ENCODE measurements at places on chromosomes 13 and 19. TPM values are rescaled to one million over a fixed set of nuclear protein-coding genes. Genes with fewer than 3 reads are reported as not detected.
A peak's percentile ranks its signal among the peaks of the same experiment; 100 is the strongest.

The MED29 gene
- 16.2 TPM for total RNA-seq

DNA sequence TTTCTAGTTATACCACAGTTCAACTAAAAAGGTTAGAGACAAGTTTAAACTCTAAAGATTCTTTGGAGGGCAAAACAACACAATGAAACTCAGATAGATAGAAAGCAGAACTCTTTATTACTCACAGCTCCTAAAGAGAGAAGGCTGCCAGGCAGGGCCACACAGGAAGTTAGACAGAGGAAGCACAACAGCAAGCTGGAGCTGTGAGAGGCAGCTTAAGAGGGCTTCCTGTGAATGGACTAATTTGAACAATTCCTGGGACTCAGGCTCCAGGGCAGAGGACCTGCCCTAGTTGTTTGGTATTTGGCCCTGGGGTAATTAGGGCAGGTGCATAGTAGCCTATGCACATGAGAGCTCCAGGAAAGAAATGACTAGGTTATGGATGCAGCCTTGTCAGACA, 803.6 kb downstream of the DIAPH3 start:
- DNase-seq: no peak

- peak; percentile 43 for DNase-seq
Measured at GRCh38 chr19:45558399-45558878, 26.2 kb downstream of the OPA3 start.

The ZNF433 gene
- total RNA-seq: 4.9 TPM

DNA sequence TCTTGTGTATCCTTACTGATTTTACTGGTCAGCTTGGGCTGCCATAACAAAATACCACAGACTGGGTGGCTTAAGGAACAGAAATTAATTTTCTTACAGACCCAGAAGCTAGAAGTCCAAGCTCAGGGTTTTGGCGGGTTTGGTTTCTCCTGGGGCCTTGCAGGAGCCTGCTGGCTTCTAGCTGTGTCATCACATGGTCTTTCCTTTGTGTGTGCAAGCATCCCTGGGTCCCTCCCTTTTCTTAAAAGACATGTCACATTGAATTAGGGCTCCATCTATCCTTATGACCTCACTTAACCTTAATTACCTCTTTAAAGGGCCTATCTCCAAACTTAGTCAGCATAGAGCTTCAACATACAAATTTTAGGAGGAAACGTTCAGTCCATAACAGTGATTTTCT, 23.4 kb downstream of the UBAC2 start:
- DNase-seq: no peak

- no peak for DNase-seq
Measured at GRCh38 chr13:29664591-29664990, 69.1 kb upstream of the SLC7A1 start.

The IGFL1 gene
- total RNA-seq: not detected

DNA sequence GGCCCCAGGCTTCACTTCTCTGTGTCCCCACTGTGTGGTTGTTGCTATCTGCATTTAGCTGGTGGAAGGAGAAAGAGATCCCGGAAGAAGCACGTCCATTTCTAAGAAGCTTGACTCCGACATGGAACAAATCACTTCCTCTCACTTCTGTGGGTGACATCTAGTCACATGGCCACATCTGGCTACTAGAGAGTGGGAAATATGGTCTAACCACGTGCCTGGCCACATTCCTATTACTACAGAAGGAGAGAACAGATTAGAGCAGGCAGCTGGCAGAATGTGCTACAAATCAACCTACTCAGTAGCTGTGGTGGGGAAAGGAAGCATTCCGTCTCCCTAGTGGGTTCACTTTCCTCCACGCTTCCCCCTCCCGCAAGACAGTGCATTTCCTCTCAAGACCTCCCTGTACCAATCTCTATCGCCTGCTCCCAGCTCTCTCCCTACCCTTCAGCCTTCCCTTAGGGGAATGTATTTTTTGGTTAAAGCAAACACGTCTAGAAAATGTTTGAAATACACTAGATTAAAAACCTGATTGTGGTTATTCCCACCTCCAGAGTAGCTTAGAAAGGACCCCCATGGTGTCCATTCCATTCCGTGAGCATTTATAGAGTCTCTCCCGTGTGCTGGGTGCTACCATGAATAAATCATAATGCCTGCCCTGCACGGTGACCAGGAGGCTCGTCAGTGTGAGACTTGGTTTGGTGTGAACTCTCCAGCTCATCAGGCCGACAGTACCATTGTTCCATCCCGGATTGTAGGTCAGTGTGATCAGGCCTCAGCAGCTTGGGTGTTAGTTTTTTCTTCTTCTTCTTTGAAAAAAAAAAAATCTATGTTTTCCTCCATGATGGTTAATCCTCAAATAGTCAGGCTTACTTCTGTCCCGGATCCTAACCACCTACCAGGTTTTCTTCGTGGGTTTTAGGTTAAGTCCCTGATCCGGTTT, 8.0 kb upstream of the AMER2 start:
- no peak for DNase-seq
